ENCODE measurements at places on chromosomes 7 and 10.

- no peak for DNase-seq
Observed at GRCh38 chr10:129085811-129086210, 381.2 kb upstream of the MGMT start.

DNA sequence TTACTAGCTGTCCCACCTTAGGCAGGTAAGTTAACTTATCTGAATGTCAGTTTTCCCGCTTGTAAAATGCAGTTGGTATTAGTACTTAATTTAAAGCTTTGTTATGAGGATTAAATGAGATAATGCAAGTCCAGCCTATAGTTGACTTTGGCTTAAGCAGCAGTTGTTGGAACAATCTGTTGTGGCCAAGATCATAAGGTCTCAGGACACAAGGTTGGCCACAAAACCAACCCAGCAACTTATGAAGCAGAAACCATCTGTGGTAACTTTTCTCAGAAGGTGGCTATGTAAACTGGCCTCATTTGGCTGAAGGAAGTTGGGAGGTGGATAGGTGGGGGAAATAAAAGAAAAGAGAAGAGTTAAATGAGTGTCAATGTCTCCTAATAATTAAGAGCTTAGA, 29.4 kb downstream of the ENTPD1 start:
- no peak for DNase-seq

DNA sequence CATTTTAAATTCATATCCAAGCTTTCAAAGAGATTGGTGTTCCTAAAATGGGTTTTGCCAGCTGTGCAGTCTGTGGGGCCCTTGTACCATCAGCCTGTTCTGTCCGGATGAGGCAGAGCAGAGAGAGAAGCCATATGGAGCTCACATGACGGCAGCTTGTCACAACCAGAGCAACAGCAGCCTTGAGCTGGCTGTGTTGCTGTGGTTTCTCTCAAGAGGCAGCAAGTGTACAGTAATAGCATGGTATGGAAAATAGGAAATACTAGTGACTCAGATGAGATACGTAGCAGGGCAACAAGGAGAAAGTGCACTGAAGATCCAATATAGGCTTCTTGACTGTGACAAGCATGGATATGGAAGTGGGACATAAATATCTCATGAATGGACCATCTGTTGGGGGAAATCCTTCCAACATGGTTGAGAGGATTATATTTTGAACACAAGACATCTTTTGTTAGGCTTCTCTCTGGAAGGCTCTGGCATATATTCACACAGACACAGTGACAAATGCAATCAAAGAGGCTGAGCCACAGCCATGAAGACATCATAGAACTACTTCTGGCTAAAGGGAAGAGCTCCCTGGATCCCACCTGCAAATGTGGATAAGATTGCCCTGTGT, 251.0 kb upstream of the TAC1 start:
- DNase-seq, result no peak

- no peak for DNase-seq
Observed at GRCh38 chr10:11527691-11528255, 83.7 kb downstream of the USP6NL start.

GRCh38 chr7:150784120-150784736, 15.9 kb downstream of the TMEM176B start:
- DNase-seq, result no peak

- no peak for DNase-seq
Observed at GRCh38 chr10:3911713-3912442, 126.9 kb upstream of the KLF6 start.

DNA sequence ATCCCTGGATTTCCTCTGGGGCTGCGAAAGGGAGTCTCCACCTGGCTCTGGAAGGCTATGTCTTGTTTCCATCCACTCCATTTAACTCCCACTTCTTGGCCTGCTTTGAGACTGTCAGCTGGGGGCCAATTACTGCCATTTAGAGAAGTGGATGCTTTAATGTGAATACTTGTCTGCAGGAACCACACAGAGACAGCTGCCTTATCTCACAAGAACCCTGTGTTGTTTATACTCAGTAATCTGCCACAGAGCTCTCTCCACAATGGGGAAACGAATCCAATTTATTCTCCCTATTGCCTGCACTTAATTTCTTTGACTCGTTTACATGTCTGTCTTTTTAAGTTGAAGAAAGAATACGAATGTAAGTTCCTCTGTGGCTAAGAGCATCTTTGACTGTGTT, 787.0 kb upstream of the C7orf33 start:
- no peak for DNase-seq

GRCh38 chr10:89299031-89299430, 2.8 kb upstream of the IFIT2 start:
- no peak for DNase-seq

- DNase-seq, result no peak
Observed at GRCh38 chr10:33279811-33280602, 54.5 kb downstream of the NRP1 start.

DNA sequence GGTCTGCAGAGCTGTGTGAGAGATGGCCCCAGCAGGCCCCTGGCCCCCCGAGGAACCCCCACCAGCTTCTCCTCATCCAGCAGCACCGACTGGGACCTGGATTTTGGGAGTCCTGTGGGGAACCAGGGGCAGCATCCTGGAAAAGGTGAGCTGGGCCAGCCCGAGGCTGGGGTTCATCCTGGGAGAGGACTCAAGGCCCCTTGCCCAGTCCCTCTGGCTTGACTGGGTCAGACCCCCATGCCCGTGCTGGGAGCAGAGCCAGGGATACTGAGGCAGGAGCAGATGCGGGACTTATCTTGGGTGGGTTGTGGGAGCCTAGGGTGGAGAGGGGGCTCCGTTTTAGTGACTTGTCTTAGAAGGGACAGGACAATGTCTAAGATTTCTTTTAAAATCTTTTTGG, 47.5 kb downstream of the ZNF467 start:
- no peak for DNase-seq

DNA sequence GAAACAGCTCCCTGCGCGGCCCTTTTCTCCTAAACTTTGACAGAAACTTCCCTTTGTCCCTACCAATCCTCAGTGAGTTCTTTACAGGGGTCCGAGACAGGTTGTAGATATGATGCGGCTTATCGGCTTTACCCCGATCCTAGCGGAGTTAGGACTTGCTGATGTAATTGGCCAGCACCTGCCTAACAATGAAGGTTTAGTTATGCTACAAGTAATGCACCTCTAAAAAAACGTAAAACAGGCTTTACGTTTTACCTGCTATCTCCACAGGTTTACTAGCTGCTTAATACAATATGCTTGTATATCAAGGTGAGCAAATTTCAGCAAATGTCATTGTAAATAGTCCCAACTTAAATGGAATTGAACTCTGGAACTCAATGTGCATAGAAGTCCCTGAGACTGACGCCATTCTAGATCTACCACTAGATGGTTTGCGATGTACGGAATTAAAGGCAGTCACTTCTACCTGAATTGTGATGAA, 697 bp upstream of the SNX13 start:
- no peak for DNase-seq

DNA sequence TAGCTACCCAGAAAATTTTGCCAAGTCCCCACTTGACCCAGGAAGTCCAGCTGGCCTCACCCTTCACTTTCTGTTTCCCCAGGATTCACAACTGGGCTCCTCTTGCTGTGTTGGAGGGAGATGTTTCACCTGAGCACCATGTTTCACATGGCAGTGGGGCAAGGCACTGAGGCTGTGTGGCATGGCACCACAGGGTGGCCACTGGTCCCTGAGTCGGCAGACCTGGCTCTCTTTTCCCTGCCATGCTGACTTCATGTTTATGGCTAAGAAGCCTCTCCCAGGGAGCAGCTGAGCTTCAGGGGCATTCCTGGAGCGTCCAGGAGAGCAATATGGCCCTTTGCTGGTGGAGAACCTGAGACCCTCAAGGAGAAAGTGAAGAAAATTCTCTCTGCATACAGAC, 266.9 kb downstream of the RPS24 start:
- DNase-seq, result no peak

DNA sequence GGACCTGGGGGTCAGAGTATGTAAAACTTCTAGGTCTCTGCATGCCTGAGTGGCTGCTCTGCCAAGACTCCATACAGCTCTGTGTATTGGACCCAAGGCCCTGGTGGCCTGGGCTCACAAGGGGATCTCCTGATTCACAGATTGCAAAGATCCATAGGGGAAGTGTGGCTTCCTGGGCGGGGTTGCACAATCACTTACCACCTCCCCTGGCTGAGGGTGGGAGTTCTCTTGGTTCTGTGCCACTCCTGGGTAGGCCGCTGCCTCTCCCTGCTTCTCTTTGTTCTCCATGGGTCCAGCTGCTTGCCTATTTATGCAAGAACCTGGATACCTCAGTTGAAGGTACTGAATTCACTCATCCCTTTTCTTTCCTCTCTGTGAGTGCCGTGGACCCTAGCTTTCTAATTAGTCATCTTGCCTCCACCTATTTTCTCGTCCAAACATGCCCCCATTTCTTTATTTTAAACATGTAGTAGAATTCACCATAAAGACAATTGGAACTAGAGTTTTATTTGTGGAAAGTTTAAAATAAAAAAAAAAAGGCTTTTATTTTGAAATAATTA, 18.5 kb upstream of the AGR3 start:
- DNase-seq, result no peak

GRCh38 chr7:138515001-138515528, 55.0 kb downstream of the TRIM24 start:
- no peak for DNase-seq

DNA sequence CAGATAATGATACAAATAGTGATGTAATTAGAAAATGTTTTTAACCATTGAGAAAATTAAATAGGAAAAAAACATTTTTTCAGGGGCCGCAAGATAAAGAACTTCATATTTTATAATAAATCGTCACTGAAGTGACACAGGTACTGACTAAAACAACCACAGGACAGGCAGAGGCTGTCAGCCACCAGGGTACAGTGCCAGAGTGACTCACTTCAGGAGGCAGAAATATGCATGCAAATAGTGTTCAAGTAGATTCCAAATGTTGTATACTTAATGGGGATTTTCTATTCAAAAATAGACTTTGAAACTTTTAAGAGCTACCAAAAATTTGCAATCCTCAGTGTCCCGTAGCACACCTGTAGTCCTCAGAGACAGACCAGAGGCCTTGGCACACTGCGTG, 68.6 kb downstream of the FRMPD2 start:
- DNase-seq, result no peak

DNA sequence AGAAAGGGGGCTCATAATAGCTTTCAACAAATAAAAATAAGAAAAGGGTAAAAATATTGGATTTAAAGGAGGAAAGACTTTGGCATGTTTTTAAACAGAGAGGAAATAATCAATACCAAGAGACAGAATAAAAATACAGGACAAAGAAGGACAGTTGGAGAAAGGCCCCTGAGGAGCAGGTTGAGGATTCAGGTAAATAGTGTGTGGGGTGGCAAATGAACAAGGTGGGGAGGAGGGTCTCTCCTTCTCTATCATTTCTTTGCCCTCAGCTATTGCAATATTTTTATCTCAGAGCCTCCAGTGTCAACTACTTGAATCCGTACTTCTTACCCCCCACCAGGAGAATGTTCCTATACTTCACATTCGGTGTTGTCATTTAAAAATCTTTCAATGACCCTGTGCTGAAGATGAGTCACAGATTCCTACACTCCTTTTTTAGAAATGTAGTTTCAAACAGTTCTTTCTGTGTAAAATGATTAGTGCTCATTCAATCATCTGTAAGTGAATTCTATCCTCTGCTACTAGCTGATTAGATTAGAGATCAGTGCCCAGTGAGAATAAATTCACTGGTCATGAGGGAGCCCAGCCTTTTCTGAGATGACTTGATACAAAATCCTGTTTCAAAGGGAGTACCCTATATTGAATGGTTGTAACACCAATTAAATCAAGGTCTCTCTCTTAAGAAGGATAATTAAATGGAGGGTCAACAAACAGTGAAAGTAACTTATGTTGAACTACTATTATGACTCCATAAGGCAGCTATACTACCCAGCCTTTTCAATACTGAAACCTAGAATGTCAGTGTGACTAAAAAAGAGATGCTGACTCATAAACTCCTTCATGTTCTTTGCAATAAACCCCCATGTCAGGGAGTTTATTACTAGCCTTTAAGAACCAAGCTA, 50.4 kb upstream of the WNT16 start:
- no peak for DNase-seq

GRCh38 chr10:60441515-60441914, 51.8 kb upstream of the ANK3 start:
- DNase-seq, result no peak

GRCh38 chr10:15136129-15137035, 32.1 kb downstream of the NMT2 start:
- no peak for DNase-seq

DNA sequence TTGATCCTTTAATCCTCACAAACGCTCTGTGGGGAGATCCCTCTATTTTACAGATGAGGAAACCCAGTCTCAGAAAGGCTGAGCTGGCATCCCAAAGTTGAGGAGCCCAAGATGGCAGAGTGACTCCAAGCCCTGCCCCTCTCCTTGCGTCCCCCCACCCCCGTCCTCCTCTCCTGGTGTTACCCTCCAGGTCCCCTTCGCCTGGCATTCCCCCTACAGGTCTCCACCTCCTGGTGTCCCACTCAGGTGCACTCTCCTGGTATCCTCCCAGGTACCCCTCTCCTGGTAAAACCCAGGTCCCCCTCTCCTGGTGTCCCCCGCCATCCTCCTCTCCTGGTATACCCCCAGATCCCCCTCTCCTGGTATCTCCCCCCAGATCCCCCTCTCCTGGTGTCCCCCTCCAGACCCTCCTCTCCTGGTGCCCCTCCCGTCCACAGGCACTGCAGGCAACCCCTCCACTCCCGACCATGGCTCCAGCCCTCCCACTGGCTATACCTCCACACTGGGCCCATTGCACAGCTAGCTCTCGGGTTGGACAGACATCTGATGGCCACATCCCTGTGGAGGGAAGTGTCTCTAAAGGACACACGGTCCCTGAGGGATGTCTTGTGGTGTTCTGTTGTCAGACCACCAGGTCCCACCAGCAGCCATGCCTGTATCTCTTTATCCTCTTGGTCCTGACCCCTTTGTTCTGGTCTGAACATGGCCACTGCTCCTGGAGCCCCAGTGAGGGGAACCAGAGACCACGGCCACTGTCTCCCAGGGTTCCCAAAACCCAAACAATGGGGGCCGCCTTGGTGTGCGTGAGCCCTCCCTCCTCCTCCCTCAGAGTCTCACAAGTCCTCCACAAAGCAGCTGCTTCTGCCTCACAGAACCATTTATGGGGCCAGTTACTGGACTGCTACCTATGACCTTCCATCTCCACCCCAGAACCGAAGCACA, 37.2 kb downstream of the CALML3 start:
- no peak for DNase-seq

- no peak for DNase-seq
Observed at GRCh38 chr7:132239422-132239994, 336.8 kb downstream of the PLXNA4 start.

GRCh38 chr7:127824682-127825081, 172.7 kb downstream of the SND1 start:
- DNase-seq, result no peak

GRCh38 chr7:12320987-12321647, 82.5 kb downstream of the VWDE start:
- no peak for DNase-seq
